Stimulated activated CD4-positive, alpha-beta T cell treated with anti-CD3 and anti-CD28 coated beads, Interleukin-1b, Interleukin-23, amount 100 ng/mL, for 1 hour (primary cell): ENCODE measurements at places on chromosomes 5 and 9.

DNA sequence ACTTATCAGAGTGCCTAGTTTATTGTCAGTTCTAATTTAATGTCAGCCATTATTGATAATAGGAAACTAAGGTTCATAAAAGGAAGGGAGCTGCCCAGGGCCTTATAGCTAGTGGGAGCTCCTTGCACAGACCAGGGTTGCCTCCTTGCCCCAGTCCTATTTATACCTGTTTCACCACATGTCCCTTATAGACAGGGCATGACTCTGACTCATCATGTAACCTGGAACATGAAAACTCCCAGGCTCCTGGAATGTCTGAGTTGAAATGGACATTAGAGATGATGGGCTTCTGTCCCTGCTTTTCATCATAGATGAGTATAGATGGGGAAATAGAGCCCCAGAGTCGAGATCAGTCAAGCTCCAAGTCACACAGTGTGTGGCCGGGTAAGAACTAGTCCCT lies 21.1 kb downstream of the FAT2 start:
- no peak for DNase-seq

DNA sequence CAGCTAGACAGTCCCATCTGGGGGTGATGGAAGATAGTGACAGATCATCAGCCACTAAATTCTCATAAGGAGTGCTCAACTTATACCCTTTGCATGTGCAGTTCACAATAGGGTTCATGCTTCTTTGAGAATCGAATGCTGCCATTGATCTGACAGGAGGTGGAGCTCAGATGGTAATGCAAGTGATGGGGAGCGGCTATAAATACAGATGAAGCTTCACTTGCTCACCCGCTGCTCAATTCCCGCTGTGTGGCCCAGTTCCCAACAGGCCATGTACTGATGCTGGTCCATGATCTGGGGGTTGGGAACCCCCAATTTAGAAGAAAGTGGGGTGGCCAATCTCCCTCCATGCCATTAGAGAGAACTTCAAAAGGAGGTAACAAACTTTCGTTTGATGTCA lies 44.9 kb upstream of the ZNF462 start:
- no peak for DNase-seq

- no peak for DNase-seq
Measured at GRCh38 chr9:27473111-27473529, 51.0 kb upstream of the IFNK start.

DNA sequence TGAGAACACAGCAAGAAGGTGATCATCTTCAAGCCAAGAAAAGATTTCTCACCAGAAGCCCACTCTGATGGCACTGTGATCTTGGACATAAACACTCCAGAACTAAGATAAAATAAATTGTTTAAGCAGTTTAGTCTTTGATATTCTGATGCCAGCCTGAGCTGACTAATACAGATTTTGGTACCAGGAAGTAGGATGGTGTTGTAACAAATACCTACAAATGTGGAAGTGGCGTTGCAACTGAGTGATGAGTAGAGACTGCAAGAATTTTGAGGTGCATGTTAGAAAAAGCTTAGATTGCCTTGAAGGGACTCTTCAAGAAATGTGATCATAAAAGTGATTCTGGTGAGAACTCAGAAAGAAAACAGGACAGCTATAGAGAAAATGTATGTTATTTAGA lies 592.4 kb upstream of the DAB2 start:
- no peak for DNase-seq

GRCh38 chr5:87390075-87390474 lies 22.7 kb downstream of the CCNH start:
- DNase-seq: no peak

GRCh38 chr5:77028631-77029375 lies 1.4 kb upstream of the AGGF1 start:
- no peak for DNase-seq

DNA sequence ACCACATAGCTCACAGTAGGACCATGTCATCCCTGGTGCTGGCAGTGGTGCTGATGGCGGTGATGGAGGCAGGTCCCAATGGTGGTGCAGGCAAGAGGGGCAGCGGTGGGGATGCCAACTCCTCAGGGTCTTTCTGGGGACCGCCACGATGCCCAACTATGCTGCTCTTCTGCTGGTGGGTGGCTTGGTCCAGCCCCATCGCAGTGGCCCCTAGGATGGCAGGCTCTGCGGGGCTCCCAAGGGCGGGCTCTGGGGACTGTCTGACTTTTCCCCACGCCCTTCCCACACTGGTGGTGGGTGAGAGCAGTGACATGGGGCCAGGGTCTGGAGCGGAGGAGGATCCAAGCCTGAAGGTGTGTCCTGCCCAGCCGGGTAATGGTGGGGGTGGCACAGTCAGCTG lies 288.9 kb upstream of the RIOK2 start:
- no peak for DNase-seq

DNA sequence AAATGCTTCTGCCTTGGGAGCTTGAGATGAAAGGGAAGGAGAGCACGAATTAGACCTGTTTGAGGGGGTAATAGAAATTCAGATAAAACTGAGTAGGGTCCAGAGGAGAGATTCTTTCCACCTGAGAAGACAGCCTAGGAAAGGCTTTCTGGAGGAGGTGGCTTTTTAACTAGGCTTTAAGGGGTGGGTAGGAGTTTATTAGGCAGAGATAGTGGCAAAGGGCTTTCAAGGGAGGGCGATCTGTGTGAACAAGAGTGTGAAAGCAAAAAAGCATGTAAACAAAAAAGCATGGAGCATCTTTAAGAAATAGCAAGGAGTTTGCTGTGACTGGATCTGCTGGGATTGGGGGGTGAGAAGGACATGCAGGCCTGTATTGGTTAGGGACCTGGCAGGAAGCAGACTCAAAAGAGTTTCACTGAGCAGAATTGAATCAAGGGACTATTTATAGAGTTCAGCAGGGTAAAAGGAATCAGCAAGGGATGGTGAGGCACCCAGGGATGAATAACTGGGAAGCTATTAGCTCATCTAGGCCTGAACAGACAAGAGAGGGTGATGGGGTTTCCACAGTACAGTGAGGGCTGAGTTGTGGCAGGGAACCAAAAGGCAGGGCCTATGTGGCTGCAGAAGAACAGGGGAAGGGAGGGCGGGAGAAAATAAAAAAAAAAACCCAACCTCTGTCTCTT lies 18.8 kb downstream of the SLC1A1 start:
- DNase-seq: no peak

- DNase-seq: no peak
Measured at GRCh38 chr9:109206670-109207069, 39.6 kb upstream of the FRRS1L start.

DNA sequence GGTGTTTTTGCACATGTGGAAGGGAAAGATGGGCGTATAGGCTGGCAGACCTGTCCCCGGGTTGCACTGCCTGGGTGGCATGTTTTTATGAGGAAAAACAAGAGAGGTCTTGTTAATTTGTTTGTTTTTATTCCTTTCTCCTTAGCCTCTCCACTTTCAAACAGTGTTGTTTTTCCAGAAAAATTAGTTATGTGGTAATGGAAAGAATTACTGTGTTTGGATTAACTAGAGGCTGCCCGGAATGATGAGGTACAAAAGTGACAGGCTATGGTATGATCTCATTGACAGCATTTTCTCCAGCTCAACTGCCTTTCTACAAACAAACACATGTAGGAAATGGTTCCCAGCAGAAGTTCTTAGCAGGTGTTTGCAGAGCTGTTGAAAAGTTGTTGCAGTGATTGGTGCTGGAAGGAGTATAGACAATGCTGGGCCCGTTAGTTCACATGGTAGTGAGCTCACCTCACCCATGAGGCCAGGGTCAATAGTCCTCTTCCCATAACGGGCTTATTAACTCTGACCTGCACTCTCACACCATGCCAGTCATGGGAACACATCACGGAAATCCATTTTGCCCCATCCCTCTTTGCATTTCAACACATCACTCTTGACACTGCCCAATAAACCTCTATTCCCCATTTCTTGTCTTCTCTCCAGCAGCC lies 111.3 kb upstream of the SAP30L start:
- no peak for DNase-seq

DNA sequence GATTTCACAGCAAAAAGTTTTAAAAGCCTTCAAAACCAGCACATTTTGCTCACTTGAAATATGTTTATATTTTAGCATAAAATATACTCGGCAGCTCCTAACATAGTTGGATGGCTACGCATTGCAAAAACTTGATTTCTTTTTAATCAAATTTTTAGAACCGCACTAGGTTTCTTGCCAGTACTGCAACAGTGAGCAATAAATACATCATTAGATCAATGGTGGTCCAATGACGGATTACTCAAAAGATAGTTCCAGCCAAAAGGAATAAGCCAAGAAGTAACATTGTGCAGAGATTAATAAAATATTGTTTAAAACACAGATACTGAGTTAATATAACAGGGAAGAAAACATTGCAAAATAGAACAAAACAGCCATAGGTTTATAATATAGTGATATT lies 5.5 kb downstream of the MARCHF3 start:
- no peak for DNase-seq

DNA sequence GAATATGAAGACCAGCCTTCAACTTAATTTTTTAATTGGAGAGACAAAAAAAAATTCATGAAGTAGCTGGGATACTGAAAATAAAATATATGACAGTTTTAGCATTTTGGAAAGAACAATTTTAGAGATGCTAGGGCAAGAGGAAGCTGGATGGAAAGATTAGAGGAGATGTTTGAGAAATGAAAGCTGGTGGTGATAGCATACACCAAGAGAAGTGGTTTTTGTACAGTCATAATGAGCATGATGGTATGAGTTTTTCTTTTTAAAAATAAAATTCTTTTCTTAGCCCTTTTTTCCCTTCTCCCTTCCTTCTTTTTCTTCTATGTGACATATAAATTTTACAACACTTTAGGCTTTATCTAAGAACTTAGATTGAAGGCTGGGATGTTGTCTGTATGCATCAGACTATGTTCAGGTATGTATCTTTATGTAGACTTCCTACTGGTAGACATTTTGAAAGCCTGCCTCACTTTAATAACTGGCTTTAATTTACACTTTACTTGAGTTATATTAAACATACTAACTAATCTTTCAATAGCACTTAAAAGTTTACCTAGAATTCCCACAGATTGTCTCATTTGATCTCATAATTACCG lies 522.5 kb downstream of the TLE4 start:
- no peak for DNase-seq

DNA sequence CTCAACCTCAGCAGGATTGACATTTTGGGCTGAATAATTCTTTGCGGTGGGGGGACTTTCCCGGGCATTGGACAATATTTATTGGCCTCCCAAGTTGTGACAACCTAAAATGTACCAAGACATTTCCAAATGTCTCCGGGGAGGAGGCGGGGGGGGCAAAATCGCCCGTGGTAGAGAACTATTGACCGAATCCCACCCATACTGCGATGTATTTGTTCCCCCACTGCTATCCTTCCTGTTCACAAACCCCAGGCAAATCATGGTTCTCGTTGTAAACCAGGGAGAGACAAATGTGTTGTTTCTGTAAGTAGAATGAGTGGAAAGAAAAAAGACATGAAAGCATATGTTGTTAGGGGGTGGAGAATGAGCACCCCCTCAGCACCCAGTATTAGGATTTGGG lies 141.9 kb downstream of the PSAT1 start:
- DNase-seq: no peak

GRCh38 chr9:107963246-107963645 lies 473.7 kb upstream of the KLF4 start:
- no peak for DNase-seq

GRCh38 chr5:129743541-129744187 lies 4.2 kb upstream of the MINAR2 start:
- no peak for DNase-seq
